ENCODE measurements at places on chromosomes 16 and 17.
A peak's percentile ranks its signal among the peaks of the same experiment; 100 is the strongest.

DNA sequence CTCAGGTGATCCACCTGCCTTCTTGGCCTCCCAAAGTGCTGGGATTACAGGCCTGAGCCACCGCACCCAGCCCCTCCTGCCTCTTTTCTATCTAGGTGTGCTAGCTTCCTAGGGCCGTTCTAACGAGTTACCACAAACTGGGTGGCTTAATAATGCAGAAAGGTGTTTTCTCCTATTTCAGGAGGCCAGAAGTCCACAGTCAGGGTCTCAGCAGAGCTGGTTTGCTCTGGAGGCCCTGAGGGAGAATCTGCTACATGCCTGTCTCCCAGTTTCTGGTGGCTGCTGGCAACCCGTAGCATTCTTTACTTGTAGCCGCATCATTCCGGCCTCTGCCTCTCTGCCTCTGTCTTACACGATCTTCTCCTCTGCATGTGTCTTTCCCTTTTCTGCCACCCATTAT, 89.2 kb downstream of the NTN1 start:
- no peak for DNase-seq

- DNase-seq: no peak
Measured at GRCh38 chr16:85988306-85988705, 89.3 kb downstream of the IRF8 start.

DNA sequence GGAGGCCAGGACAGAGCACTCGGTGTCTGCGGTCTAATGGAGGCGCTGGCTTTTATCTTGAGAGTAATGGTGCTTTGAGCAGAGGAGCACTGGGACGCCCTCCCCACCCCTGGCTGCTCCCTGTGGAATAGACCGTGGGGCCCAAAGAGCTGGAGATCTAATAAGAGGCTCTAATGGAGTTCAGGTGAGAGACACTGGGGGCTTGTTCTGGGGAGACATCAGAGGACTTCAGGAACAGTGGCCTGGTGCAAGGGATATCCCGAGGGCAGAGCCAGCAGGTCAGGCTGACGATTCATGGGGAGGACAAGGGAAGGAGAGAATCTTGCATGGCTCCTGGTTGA, 9.5 kb upstream of the KRT19 start:
- no peak for DNase-seq

DNA sequence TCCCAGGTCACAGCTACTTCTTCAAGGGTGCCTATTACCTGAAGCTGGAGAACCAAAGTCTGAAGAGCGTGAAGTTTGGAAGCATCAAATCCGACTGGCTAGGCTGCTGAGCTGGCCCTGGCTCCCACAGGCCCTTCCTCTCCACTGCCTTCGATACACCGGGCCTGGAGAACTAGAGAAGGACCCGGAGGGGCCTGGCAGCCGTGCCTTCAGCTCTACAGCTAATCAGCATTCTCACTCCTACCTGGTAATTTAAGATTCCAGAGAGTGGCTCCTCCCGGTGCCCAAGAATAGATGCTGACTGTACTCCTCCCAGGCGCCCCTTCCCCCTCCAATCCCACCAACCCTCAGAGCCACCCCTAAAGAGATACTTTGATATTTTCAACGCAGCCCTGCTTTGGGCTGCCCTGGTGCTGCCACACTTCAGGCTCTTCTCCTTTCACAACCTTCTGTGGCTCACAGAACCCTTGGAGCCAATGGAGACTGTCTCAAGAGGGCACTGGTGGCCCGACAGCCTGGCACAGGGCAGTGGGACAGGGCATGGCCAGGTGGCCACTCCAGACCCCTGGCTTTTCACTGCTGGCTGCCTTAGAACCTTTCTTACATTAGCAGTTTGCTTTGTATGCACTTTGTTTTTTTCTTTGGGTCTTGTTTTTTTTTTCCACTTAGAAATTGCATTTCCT, 3.4 kb upstream of the LPCAT2 start:
- DNase-seq: no peak

DNA sequence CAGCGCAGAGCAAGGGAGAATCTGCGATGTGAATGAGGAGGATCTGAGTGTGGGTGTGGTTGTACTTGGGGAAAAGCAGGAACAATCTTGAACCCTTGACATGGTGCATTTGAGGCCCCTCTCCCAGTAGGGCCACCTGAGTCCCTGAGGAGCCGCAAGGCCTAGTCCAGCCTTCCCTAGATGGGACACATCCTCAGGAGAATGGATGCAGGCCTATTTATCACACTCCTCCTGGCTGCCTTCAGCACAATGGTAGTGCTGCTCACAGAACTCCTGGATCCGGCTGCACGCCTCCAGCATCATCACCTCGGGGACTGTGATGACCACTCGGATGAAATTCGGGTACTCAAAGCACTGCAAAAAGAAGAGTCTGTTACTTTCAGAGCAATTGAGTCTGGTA, 9.0 kb downstream of the TAT start:
- DNase-seq: no peak

- no peak for DNase-seq
Measured at GRCh38 chr16:10206215-10206614, 24.0 kb upstream of the GRIN2A start.

DNA sequence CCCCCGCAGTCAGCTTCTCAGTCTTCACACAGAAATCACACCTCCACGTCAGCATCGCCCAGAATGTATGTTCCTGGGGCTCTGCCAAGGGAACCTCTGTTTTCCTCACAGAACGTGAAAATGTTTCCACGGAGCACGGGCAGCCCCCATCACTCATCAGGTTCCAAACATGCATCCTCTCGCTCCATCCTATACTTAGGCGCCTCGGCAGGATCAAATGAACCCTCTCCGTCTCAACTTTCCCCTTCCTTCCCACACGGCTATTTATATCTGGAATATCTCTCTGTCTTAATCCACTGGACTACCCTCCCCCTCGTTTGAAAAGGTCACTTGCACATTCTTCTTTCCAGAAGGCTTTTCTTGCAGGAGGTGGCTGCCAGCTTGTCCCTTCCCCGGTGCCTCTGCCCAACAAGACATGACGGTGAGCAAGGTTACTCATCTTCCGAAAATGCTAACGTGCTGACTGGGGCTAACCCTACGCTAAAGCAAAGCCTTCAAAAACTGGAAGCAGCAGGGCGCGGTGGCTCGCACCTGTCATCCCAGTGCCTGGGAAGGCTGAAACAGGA, 21.6 kb downstream of the NXN start:
- peak; percentile 66 for DNase-seq

DNA sequence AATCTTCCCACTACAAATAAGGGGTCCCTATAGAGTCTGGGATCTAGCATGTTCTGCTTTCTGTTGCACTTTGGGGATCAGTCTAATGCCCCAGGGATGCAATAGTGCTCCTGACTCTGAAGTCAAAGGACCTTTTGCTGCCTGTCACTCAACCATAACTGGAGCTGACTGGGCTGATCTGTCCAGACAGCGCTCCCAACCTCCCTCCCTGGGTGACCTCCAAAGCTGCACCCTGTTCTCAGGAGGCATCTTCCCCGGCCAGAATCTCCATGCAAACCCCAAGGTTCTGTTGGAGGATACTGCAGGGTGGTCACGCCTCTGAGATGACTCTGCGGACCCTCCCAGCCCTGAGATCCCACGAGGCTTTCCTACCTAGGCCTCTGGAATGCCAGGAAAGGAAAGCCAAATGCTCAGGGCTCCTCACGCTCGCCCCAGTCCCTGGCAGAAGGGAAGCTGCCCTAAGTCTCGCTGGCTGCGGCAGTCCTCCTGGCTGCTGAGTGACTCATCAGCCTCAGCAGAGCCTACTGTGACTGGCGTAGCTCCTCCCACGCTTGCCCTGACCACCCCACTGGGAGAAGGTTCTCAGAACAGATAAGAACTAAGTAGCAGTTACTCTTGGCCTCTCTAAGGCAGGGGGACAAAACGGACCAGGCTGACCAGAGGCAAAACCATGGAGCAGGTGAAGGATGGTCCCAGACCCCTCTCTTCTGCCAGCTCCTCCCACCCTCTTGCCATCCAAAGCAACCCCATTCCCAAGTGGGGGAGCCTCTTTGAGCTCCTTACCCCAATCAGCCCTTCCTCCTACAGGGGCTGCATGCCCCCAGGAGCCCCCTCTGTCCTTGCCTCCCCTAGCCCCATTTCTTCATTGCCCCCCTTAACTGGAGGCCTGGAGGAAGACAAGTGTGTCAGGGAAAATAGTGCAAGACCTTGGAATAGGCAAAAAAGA, 124.1 kb upstream of the TNRC6C start:
- DNase-seq: no peak

DNA sequence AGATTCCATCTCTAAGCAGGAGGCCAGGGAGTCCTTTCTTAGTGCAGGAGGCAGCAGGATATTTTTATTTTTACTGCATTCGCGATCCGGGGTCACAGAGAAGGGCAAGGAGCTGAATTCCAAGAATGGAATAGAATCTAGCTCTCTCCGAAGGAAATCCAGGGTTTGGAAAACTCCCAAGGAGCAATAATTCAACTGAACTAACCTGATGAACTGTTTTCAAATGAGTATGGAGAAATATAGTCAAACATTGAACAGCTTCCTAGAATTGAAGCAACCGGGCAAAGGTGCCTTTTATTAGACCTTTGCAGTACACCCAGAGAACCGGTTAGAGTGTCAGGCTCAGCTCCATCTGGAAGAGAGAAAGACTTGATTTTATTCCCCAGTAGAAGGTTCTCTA, 120.7 kb upstream of the MAF start:
- DNase-seq: peak; percentile 87

- DNase-seq: no peak
Measured at GRCh38 chr16:54425068-54425467, 138.5 kb upstream of the IRX3 start.

DNA sequence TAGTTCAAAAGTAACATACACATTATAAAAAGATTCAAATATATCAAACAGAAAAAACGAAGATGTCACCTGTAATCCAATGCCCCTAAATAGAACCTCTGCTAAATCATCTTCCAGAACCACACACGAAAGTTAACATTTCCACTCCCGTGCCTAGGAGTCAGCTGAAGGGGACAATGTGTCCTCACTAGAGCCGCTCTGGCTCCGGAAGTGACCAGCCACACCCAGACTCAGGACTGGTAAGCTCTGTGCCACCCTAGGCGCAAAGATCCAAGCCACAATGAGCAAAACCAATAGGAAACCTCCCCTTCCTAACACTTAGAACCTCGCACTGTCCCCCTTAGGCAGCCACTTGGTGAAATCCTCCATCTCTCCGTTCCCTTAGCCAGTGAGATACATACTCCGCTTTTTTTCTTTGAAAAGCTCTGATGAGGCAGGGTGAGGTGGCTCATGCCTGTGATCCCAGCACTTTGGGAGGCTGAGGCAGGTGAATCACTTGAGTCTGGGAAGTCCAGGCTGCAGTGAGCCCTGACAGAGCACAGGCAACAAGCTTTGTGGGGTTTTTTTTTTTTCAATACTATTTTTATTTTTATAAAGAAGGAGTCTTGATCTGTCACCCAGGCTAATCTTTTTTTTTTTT, 11.8 kb downstream of the CTRB1 start:
- DNase-seq: no peak

- no peak for DNase-seq
Measured at GRCh38 chr17:44967026-44967906, 837 bp downstream of the C1QL1 start.

- no peak for DNase-seq
Measured at GRCh38 chr17:31550389-31551056, 159.0 kb downstream of the RAB11FIP4 start.

- DNase-seq: no peak
Measured at GRCh38 chr17:1872254-1872653, 42.4 kb downstream of the RPA1 start.

- DNase-seq: no peak
Measured at GRCh38 chr17:17137731-17138585, 68.2 kb downstream of the PLD6 start.

DNA sequence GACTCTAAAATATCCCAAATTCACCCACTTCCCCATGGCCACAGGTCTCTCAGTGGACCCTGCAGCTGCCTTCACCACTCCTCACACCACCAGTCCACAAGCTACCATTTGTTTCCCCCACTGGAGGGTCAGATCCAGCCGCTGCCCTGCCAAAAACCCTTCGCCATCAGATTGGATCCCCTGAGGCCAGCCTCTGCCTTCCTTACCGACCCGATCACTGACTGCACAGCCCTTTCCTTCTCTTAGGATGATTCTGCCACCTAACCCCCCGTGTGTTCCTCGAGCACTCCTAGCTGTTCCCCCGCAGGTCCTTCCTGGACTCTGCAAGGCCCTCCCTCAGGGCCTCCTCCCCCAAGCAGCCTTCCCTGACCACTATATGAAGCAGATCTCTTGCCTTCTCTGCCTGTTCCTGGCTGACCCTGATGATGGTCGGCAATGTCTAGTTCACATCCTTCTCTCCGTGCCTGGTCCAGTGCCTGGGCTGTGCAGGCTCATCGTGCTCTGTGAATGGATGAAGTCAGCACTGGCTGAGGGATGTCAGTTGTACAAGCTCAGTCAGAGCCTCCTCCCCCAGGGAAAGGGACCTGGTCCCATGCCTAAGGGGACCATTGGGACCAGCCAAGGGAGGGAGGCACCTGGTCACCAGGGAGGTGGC, 46.0 kb downstream of the CPNE2 start:
- no peak for DNase-seq

- no peak for DNase-seq
Measured at GRCh38 chr17:34398990-34399389, 36.0 kb upstream of the CCL1 start.

DNA sequence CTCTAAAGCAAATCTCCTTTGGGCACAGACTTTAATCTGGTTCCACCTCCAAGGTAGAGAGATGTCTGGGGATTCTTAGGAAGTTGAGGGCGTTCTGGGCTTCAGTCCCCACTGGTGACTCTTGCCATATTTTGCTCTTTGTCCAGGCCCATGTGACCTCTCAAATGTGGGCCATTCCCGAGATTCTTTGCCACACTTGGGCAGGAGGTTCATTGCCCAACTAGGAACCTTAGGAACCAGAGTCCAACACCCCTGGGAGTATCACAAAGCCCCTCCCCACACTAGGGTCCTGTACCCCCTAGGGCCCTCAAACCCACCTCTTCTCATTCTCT, 6.5 kb downstream of the KRT14 start:
- no peak for DNase-seq

GRCh38 chr17:48597778-48598631, 4.4 kb upstream of the HOXB5 start:
- DNase-seq: no peak

DNA sequence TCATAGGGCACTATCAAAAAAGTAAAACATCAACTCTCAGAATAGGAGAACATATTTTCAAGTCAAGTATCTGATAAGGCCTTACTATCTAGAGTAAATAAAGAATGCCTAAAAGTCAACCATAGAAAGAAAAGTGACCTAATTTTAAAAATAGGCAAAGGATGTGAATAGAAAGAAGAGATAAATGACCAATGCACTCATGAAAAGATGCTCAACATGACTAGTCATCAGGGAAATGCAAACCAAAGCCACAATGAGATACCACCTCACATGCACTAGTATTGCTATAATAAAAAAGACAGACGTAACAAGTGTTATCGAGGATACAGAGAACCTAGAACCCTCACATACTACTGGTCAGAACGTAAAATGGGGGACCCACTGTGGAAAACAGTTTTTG, 90.8 kb downstream of the DYNLRB2 start:
- no peak for DNase-seq

GRCh38 chr16:14236401-14236800, 165.3 kb downstream of the MRTFB start:
- DNase-seq: no peak

GRCh38 chr17:1766382-1767135, 4.7 kb downstream of the SERPINF1 start:
- DNase-seq: no peak

GRCh38 chr17:76536511-76537287, 810 bp downstream of the CYGB start:
- DNase-seq: no peak

GRCh38 chr16:89442990-89443726, 47.2 kb downstream of the ANKRD11 start:
- no peak for DNase-seq

Data from muscle of back (tissue), 13 donors.